ENCODE measurements at places on chromosomes 7 and 10.

- no peak for DNase-seq
Measured at GRCh38 chr7:17971411-17971810, 31.1 kb upstream of the SNX13 start.

DNA sequence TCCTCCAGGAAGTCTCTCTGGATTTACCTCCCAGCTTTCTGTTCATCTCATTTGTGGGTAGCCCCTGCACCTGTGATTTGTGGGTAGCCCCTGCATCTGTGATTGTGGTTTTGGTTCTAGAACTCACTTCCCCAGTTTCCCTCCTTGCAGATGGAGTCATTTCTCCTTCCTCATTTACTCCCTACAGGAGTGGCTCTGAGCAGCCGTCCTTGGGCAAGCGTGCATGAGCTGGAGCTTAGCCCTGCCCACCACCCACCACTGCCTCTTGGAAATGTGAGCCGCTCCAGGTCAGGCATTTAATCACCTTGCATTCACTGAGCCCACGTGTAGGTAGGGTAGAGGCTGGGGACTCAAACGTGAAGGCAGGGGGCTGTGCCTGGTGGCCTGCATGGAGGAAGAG, 8.2 kb downstream of the COL26A1 start:
- DNase-seq, result no peak

DNA sequence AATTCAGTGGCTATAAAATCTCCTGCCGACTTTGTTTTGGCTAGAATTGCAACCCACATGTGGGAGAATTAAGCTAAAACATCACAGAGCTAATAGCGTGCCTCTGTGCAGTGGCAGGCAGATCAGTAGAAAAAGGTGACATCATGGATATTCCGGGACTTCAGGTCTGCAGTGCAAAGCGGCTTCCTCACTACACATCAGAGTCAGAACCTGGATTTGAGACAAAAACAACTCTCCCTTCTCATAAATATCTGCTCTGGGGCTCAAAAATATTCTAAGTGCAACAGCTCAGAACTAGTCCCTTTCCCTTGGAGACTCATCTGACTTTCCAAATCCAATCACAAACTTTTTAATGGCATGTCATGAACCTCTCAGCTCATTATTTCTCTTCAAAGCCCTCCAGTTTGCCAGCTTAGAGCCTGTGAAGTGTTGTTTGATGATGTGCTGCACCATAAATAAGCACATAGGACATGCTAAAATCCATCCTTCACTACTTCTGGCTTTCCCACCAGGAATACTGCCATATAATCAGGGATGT, 337.1 kb downstream of the RNLS start:
- peak; percentile 39 for DNase-seq

GRCh38 chr7:64879086-64879730, 23.9 kb upstream of the ZNF273 start:
- no peak for DNase-seq

DNA sequence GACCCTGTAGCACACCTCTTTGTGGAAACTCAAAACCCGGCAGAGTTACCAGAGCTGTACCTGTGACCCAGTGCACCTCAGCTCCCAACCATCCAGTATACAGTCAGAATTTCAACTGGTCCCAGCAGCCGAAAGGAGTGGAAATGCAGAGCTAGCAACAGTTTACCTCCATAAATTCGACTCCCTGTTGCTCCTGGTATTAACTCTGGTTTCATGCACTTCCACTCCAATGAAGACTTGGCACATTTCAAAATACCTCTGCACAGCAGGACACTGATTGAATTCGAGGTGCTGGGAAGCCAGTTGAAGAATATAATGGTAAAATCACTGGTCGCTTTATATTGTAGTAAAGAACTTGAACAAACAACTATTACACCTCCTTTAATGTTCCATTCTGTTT, 17.9 kb upstream of the TIAL1 start:
- no peak for DNase-seq

- DNase-seq, result no peak
Measured at GRCh38 chr10:7593905-7594304, 72.9 kb downstream of the ITIH5 start.

- no peak for DNase-seq
Measured at GRCh38 chr7:117146511-117146910, 176.3 kb downstream of the WNT2 start.

DNA sequence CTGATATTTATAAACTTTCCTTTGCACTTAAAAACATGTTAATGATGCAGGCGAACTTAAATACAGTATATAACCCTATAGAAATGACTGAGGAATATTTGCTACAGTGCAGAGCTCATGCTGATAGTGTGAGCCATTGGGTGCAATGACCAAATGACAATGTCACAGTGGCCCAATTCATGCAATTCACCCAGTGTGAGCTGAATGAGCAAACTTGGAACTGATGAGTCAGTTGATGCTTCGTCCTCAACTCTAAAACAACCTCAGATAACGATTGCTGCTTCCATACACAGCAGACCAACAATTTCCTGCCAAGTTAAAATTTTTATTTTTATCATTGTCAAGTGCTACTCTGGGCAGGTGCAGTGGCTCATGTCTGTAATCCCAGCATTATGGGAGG, 12.1 kb upstream of the ZC3HAV1L start:
- DNase-seq, result no peak

GRCh38 chr7:120039138-120039537, 233.8 kb upstream of the KCND2 start:
- DNase-seq, result no peak

- DNase-seq, result no peak
Measured at GRCh38 chr7:145331522-145331921, 495.7 kb upstream of the TPK1 start.

DNA sequence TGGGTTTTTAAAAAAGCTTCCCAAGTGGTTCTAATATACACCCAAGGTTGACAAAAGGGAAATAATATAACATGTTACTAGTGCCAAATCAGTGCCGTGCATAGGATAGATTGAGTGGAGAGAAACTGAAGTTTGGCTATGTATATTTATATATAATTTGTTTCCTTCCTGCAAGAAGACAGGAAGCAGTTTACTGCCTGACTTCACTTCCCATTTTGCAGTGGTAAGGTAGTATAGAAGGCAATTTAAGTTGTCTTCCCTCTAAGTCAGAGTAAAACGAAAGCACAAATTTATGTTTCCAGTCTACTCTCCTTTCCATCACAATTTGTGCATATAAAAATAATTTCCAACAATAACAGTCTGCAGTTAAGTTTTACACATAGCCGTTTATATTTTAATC, 3.4 kb upstream of the HYCC1 start:
- no peak for DNase-seq

DNA sequence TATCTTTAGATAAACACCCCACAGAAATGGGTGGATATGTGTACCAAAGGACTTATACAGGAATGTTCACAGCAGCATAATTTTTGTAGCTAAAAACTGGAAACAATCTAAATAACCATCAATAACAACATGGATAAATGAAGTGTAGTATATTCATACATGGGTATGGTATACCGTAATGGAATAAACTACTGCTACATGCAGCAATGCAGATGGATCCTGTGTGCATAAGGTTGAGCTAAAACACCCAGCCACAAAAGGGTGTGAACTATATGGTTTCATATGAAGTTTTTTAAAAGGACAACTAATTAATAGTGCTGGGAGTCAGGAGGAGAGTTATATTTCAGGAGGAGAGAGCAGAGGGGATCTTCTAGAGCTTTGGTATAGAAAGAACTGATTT, 389.6 kb downstream of the GFRA1 start:
- no peak for DNase-seq

DNA sequence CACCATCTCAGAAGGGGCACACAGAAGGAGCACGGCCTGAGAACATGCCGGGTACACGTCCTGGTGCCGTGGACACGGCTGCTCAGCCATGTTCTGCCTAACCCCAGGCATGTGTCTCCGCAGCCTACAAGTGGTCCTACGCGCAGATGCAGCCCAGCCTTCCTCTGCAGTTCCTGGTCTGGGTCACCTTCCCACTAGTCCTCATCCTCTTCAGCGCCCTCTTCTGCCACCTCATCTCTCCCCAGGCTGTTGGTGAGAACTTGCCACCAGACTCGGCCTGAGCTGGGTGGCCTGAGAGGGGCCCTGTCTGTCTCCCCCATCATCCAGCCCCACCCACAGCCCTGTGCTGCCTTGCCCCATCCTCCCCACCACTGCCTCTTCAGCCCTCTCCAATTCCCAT, 5.3 kb downstream of the CLCN1 start:
- DNase-seq, result no peak

GRCh38 chr7:139635526-139636302, 112.2 kb downstream of the CLEC2L start:
- DNase-seq, result no peak

DNA sequence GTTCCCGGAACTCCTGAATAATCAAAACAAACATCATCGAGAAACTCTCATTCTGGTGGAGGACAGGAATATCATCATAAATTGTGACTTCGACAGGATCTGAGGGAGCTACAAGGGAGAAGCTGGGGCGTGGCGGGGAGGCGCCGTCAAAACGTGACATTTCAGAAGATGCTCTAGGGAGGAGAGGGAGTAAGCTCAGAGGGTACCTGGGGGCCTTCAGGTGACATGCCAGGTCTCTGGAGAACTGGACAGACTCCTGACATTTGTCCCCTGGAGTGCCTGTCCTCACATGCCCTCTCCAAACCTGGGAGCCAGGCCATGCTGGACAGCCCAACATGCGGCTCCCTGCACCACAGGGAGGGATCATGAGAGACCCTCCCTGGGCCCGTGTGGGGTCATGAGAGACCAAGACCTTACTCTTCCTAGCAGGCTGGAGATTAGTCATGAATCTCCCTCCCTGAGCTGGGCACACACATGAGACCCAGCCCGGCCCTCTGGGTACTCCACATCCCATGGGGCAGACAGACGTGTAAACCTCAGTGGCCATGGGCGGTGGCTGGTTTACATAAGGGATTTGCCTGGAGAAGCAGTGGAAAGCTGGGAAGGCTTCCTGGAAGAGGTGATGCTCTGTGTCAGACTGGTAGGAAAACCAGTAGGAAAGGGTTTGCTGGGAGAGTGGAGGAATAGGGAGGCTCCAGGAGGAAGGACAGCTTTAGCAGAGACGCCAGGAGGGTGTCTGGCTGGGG, 81.0 kb downstream of the MYL10 start:
- DNase-seq, result no peak

DNA sequence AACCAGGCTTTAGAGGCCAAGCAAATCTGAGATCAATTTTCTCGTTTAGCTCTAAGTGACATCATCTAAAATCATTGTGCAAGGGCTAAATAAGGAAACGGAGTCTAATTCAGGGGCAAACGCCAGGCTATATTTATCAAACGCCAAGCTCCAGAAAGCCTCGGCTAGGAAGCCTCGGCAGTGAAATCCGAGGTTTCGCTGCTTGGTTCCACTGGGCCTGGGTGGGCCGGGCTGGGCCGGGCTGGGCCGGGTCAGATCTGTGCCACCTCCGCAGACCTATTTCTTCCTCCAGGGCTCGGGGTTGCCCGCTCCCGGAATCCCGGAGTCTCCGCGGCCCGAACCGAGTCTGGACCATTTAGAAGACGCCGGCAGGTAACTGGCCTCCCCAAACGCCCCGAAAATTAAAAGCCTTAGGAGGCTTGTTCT, 459 bp upstream of the FEZF1 start:
- no peak for DNase-seq

DNA sequence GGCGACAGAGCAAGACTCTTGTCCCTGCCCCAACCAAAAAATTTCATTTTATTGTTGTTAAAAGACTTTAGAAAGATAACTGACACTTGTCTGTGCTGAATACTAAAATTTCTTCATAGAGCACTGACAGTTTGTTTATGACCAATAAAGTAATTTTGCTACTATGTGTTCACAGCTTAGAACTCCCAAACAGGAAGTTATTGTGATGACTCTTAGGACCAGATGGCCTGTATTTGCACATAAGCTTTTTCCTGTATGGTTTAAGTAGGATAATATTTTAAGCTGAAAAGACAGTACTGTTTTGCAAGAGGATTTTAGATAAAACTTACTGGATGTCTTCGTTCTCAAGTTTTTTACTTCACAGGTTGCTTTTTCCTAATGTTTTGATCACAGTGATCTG, 80.7 kb downstream of the MMRN2 start:
- DNase-seq, result peak; percentile 9

GRCh38 chr10:10532826-10533225, 484.8 kb upstream of the CELF2 start:
- no peak for DNase-seq

GRCh38 chr10:72333112-72334015, 21.4 kb downstream of the DNAJB12 start:
- no peak for DNase-seq

DNA sequence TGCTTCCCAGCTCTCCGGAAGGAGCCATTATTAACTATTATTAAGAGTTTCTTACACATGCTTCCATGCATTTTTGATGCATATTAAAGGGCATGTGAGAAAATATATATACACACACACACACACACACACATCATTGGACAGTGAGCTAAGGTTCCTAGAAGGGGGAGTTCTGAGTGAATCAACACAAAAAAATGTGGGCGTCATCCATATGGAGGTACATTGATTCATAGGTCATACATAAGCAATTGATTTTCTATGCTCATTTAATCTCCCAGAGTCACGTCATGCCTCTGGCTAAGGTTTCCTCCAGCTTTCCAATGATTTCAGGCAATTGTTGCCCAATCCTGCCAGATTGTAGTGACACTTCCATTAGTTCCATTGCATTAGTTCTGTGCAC, 269.4 kb downstream of the DNAJB9 start:
- no peak for DNase-seq

GRCh38 chr10:131099028-131099726, 212.3 kb downstream of the TCERG1L start:
- DNase-seq, result no peak

DNA sequence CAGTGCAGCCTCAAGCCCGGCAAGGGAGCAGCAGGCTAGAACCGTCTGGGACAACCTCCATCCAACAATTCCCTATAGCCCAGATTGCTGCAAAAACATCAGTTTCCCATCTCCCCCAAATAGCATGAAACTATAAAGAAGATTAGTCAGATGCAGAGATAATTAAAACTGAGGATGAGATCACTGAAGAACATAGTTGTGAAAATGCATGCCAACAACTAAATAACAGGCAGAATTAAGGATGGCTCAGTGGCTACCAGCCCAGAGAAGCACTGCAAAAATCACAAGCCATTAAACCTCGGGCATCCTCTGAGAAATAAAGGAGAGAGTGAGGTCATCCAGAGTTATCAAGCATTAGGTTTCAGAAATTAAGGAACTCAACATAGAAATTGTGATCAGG, 427.1 kb downstream of the TNS3 start:
- DNase-seq, result no peak

DNA sequence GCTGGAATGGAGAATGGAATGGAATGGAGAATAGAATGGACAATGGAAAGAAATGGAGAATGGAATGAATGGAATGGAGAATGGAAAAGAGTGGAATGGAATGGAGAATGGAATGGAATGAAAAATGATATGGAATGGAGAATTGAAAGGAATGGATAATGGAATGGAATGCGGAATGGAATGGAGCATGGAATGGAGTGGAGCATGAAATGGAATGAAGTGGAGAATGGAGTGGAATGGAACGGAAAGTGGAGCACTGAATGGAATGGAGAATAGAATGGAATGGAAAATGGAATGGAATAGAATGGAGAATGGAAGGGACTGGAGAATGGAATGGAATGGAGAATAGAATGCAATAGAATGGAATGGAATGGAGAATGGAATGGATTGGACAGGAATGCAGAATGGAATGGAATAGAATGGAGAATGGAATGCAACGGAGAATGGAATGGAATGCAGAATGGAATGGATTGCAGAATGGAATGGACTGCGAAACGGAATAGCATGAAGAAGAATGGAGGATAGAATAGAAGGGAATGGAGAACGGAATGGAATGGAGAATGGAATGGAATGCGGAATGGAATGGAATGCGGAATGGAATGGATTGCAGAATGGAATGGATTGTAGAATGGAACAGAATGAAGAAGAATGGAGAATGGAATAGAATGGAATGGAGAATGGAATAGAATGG, 89.4 kb downstream of the NSUN6 start:
- no peak for DNase-seq
